NCI-H1105 (cell line): ENCODE measurements at places on chromosomes 13 and 19.

DNA sequence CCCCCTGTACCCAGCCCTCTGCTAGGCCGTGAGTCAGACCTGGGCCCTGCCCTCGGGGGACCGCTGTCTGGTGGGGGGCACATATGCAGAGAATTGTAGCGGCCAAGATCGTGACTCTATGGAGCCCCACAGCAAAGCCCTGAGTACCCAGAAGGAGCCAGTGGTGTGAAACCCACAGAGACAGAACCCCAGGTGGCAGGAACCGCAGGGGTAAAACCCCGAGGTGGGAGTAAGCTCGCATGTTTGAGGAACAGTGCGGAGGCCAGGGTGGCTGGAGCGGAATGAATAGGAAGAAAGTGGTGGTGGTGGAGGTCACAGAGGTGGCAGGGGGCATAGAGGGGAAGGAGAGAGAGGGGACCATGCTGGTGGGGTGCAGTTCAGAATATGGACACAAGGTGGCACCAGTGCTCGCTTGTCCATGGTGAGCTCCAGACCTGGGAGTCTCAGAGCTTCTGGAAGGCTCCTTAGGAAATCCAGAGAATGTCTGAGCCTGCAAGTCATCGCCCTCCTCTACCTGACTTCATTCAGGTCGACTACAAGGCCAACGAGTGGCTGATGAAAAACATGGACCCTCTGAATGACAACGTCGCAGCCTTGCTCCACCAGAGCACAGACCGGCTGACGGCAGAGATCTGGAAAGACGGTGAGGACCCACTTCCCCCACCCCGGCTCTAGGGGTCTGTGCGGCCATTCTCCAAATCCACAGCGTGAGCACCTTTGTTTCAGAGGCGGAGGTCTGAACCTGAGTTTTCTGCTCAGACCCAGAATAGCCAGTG, 48.9 kb downstream of the MYH14 start:
- no peak for DNase-seq

GRCh38 chr19:33064458-33064791, 263 bp downstream of the RHPN2 start:
- peak; percentile 33 for DNase-seq

- no peak for DNase-seq
Observed at GRCh38 chr13:41459432-41460073, 2.2 kb downstream of the RGCC start.

DNA sequence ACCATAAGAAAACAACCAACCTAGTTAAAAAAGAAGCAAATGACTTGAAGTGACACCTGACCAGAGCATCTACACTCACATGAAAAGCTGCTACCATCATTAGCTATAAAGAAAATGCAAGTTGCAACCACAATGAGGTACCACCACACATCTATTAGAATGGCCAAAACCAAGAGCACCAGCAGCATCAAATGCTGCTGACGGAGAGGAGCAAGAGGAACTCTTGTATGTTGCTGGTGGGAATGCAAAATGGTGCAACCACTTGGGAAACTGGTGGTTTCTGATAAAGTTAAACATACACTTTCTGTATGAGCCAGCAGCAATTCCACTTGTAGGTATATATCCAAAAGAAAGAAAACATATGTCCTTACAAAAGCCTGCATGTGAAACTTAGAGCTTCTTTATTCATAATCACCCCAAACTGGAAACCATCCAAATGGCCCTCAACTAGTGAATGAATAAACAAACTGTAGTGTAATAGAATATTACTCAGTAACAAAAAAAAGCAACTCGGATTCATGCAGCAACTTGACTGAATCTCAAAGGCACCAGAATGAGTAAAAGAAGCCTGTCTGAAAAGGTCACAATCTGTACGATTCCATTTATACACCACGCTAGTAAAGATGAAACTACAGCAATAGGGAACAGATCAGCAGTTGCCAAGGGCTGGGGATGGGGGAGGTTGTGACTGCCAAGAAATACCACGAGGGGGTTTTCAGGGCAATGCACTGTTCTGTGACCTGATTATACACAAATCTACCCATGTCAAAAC, 60.9 kb upstream of the RANBP3 start:
- no peak for DNase-seq

DNA sequence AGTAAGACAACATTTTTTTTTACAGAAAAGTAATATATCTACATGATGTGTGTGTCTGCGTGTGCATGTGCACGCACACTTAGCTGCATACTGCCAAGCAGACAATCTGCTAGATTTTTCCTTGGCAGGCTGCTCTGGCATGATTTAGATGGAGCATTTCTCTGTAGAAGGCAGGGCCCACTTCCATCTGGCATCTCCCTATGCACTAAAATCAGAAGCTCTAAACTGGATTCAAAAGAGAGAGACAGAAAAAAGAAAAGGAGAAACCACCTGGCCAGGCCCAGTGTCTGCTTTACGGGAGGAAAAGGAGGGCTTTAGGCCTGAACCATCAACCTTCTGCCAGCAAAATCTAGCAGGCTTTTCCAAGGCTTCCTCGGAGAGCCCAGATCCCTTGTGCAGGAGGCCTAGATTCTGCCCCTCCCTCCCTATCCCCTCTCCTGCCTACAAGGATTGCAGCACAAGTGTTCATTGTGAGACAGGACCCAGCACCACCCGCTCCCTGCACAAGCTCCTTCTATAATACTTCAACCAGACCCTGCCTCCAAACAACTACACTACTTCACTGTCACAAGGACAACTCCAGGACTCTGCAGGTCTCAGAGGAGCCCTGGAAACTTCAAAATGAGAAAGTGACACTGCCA, 99.3 kb downstream of the DOCK9 start:
- no peak for DNase-seq
